AG04450 (cell line): ENCODE measurements at places on chromosomes 5 and 9.

DNA sequence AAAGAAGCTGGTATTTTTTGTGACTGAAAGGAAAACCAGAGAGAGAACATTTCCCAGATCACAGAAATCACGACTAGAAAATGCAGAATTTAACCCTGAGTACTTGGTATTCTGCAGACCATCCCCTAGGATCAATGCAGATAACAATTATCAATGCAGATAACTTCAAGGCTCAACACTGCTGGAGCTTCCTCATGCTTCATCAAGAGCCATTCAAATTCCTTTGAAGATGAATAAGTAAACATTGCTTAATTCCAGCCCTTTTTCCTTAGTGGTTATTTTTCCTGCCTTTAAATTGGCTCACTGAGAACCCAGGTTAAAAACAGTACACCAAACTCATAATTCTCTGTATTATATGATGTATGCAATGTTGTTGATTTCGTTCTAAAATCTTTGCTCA, 370.1 kb upstream of the TLE4 start:
- no peak for DNase-seq

GRCh38 chr5:176169393-176170063, 68.7 kb upstream of the SIMC1 start:
- no peak for DNase-seq

GRCh38 chr5:161273410-161273809, 273.1 kb downstream of the GABRB2 start:
- no peak for DNase-seq

DNA sequence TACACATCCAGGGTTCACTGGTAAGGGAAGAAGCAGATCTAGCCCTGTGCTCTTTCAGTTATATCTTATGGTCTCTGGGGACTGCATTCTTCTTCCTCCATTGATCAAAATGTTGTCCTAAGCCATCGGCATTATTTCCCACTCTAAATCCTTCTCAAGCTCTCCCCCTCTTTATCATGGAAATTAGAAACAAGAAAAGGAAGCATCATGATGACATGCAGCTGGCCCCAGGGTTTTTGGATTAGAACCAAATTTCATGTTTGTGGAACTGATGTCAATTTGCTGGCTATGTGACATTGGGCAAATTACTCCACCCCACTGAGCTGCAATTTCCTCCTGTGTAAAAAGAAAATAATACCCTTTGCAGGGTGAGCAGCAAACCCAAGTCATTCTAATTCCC, 39.5 kb downstream of the MFAP3 start:
- DNase-seq = no peak

DNA sequence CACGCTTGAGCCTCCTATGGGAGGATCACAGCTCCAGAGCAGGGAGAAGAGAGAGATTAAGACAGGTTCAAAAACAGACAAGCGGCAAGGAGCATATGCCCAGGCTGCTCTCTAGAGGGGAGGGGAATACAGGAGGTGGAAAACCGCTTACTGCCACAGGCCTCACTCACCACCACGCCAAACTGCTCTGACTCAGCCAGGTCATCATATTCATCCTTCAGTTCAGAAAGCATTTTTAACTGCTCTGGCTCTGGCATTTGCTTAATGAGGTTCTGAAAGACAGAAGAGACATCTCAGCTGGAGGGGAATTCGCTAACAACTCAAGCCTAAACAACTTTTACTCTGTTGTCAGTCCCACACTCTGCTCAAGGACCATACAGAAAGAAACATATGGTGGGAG, 40.1 kb downstream of the PCDHGC5 start:
- no peak for DNase-seq
